GM03348 (cell line): ENCODE measurements at places on chromosomes 2 and 18.

DNA sequence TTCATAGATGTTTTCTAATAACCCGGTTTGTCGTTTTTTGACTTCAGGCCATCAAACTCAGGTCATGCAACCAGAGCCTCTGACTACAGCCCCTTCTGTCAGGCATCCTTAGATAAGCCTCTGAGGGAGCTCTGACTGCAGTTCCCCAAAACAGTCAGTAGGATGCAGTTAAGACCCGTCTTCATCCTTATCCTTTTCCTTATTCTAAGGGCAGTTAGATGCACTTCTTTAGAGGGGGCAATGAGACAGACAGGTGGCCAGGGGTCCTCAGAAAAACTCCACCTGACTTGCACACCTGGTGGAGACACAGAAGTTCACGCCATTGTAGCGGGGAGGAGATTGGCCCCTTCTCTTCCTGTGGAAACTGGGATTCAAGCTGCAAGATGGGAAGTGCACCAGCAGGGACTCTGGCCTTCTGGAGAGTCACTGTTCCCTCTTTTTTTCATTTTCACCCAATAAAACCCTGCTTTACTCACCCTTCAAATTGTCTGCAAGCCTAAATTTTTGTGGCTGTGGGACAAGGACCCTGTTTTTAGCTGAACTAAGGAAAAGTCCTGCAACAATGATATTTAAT, 104.8 kb upstream of the TFPI start:
- peak; percentile 9 for DNase-seq

DNA sequence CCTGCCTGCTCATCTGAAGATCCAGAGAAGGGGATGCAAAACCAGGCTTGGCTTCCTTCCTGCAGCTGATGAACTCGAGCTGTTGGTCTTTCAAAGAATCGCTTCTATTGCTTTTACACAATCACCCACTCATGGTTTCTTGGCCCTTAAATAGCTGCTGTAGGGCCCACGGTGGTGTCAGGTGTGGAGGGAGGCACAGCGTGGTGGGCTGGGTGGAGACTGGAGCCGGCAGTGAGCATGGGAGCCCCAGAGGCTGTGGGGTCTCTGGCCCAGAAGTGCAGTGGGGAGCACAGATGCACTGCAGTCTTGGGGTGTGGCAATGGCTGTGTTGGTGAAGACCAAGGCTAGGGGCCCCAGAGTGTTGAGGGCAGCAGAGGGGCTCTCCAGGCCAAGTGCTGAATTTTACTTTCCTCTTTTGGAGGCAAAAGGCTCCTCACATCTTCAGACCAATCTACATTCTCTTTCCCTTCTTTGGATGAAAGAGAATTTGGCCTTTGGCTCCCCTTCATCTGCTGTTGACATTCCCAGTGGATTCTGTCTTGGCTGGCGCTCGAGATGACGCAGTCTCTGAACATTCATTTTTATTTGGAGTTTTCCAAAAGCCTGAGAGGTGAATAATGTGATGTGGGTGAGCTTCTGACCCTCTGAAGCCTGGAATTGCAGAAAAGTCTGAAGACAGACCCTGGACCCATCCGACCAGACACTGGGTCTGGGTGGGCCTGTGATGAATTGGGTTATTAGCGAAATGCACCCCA, 70.1 kb upstream of the ASB18 start:
- DNase-seq, result no peak

- DNase-seq, result no peak
Observed at GRCh38 chr2:117996525-117996924, 17.3 kb downstream of the CCDC93 start.

GRCh38 chr18:46301081-46301480, 196.9 kb downstream of the HAUS1 start:
- no peak for DNase-seq

DNA sequence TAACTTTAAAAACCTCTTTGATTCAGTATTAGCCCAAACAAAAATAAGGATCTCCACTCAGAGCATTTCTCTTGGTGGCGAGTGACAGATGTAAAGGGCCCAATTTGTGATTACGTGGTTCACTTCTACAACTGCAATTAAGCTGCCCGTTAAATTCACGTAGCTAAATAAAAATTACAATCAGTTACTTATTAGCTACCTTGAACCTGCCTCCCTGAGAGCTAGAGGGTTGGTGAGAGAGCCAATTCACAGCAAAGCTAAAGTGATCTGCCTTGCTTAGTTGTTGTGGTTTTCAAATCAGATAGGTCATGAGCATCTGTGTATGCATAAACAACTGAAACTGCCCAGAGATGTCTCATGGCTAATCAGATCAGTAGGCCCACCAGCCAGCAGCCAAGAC, 156.7 kb downstream of the RNF152 start:
- DNase-seq, result no peak

- no peak for DNase-seq
Observed at GRCh38 chr2:160388464-160389263, 104.9 kb downstream of the RBMS1 start.

- DNase-seq, result no peak
Observed at GRCh38 chr2:3296182-3296972, 81.2 kb downstream of the EIPR1 start.

GRCh38 chr2:71961289-71962027, 186.2 kb downstream of the CYP26B1 start:
- DNase-seq, result no peak

- DNase-seq, result no peak
Observed at GRCh38 chr18:74171910-74172606, 23.7 kb downstream of the TIMM21 start.

DNA sequence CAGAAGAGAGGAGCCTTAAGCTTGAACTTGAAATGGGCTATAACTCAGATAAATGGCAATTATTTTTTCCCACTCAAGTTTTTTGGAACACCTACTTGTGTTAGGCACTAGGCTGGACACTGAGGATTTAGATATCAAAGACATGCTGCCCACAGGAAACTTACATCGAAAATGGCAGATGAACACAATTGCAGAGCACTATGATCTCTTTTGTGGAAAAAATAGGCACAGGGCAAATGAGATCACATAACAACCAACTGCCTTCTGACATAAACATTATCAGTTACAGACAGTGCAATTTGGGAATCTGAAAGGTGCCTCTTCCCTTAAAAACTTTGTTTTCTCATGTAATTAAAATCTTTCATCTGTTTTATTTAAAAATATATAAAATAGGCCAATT, 3.8 kb upstream of the IRS1 start:
- no peak for DNase-seq

DNA sequence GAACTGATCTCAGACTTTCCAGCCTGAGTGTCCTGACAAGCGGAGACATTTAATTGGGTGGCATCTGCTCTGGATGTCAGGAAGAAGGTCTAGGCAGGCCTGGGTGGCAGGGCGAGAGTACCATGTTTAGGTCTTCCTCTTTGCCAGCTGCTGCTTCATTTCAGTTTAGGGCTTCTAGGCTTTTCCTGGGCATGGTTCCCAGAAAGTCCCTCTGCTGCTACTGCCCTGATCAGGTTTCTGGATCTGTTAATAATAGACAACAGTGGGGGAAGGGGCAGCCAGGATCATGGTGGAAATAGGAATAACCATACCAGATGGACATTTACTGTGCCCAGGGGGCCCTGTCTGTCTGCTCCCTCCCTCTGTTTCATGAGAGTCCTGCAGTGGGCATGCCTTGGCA, 2.3 kb upstream of the PLCD4 start:
- DNase-seq, result peak; percentile 28

DNA sequence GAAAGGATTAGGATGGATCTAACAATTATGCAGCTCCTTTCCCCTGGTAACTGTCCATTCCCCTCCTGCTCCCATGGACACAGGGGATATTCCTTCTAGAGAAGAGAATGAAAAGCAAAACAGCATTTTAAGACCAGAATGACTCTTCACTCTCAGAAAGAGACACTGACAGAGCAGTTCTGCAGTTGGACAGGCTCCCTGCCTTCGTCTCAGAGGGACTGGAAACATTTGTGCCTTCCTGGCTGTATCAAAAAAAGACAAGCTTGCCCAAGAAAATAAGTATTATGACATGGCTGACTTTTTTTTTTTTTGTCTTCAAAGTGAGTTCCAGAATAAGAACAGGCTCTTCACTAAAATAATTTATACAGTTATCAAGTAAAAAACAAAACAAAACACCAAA, 9.5 kb downstream of the PID1 start:
- DNase-seq, result no peak

DNA sequence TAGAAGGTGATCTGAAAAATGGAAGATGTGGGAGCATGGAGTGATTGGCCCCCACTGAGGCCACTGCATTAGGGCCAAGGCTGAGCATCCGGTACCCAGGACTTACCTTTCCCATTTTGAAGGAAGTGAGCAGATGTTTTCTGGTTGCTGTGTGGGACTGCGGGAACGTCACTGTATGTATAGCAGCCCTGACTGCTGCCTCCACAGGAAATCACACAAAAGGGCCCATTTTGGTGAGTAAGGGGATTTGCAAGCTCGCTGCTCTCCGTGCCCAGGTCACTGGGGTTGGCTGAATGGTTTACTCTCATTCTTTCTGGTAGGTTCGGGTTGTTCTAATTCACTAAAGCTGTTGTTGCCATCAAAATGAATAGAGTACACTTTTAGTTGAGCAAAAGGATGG, at the start of gene CRYGB:
CRYGB (minus strand) TSS at position 153 of the 400 bp plus-strand sequence; CDS start at position 115, 38 bp downstream.
- no peak for DNase-seq

DNA sequence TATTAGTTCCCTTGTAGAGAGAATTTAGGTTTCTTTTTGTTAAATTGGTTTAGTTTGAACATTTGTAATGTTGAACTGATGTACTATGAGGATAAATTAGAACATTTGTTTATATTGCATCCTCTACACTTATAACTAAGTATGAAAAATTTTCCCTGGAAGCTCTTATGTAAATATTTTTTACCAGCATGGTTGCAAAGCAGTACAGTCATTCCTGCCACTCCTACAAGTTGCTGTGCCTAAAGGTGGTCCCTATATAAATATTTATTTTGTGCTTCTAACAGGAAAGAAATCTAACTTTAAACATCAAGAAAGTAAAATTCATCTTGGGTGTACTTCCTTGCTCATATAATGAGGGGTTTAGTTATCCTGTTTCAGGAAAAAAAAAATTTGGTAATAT, 14.2 kb downstream of the TWSG1 start:
- DNase-seq, result no peak

DNA sequence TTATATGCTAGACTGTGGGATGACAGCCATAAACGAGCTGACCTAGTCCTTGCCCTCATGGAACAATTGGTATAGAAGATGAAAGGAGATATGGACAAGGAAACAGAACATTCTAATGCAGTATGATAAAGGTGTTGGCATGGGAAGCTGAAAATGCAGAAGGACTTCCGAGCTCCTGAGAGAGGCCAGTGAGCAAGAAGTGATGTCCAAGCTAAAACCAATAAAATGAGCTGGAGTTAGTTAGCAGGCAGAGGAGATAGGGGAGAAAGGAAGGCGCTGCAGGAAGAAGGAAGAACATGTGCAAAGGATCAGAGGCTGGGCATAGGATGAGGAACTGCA, 64.5 kb downstream of the BOD1L2 start:
- no peak for DNase-seq

DNA sequence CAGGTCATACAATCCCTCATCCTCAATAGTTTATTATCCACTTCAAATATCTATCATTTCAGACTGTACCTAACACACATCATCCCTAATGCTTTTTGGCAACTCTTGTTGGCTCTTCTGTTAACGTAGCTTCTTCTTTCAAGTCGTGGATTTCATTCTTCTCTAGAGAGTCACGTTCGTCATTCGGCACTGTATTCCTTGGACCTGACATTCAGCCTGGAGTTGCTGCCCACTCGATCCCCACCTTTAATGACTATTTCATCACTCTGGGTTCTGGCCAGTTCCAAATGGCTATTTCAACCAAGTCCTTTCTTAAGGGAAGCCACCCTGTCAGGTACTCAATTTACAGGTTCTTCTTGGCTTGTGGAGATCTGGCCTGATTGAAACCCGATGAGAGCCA, 192.2 kb upstream of the RASGRP3 start:
- DNase-seq, result no peak

DNA sequence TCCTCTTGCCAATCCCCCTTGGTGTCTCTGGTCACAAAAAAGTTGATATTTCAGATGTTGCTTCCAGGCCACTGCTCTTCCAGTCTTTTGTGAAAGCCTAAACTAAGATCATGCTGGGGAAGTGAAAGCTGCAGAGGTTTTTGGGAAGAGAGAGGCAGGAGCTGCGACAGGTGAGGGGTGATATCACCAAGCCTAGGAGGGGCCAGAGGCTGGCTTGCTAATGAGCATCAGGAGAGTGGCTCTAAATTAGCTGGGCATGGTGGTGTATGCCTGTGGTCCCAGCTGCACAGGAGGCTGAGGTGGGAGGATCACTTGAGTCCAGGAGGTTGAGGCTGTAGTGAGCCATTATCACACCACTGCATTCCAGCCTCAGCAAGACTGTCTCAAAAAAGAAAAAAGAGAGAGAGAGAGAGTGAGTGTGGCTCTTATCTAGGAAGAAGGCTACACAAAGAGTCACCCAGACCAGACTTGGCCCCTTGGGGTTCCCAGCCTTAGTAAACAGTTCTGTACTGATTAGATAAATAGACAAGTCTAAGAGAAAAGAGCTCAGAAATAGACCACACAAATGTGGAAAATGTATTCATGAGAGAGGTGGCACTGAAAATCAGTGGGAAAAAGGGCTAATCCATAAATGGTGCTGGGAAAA, 14.6 kb upstream of the CDK5R2 start:
- DNase-seq, result no peak

DNA sequence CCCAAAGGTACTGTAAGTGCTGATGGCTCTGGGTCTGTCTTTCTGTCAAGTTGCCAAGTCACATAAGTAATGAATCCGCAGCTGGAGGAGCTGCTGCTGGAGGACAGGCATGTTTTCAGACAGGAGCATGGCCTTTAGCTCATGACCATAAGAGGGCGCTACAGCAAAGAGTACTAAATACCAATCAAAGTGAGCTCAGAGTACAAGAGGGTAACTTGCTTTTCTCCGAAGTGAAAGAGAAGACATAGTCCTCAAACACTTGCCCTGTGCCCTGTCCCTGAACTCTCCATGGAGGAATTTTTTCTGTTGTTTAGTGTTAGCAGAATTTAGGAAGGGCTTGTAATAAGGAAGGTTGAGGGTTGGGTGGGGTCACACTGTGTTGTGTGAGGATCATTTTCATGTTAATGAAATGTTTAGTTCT, 58.0 kb upstream of the EML6 start:
- peak; percentile 19 for DNase-seq

GRCh38 chr18:48795696-48796095, 155.1 kb downstream of the SMAD7 start:
- DNase-seq, result no peak

DNA sequence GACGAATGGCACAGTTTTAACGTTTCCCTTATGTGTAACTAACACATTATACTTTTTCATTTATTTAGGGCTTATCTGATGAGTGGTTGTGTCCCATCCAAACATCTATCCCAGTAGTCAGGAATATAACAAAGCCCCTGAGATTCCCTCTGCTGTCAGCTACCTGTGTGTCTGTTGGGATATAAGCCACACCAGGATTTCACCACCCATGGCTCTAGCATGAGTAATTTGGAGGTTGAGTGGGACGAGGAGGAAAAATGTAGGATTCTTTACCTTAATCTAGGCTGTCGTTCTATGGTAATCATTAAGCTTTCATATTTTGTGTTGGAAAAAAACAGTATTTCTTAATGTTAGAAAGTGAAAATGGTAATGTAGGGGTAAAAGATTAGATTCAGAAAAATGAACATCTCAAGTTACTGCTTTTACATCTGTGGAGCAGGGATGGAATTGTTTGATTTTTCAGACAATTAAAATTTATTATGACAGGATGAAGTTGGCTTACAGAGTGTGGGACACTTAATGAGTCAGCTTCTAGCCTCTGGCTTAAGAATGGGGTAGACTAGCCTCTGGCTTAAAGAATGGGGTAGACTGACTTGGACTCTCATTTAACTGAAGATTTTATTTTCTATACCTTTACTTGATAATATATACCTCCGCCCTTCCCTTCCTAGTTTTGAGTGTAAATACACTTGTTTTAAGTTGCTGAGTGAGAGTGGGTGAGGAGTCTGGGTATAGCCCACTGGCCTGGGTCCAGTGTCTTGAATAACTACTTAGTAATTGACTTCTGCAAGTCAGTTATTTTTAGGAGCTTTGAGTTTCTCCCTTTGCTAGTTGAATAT, 88.5 kb upstream of the RANBP2 start:
- no peak for DNase-seq
